T-helper 17 cell (primary cell): ENCODE measurements at places on chromosomes 2 and 18.

- no peak for DNase-seq
Observed at GRCh38 chr2:144258154-144258553, 261.8 kb downstream of the ZEB2 start.

GRCh38 chr2:48114256-48114655 lies 208.0 kb upstream of the FBXO11 start:
- DNase-seq: no peak

DNA sequence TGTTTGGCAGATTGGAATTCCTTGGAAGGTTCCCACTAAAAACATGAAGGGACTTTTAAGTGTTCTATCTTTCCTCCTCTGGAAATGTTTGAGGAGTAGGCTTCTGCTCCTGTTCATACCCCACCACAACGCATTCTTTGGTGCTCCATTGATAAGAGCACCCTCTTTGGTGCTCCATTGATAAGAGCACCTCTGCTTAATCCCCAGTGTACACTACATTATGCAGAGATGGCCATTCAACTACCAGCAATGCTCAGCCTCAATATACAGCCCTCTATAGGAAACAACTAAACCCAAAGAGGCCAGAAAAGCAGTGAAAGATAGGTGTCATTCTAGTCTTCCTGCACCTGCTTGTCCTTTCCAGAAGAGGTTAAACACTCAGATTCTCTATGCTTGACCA lies 1.8 kb upstream of the CHAC2 start:
- no peak for DNase-seq

- no peak for DNase-seq
Observed at GRCh38 chr18:28846958-28847357, 670.0 kb upstream of the CDH2 start.

DNA sequence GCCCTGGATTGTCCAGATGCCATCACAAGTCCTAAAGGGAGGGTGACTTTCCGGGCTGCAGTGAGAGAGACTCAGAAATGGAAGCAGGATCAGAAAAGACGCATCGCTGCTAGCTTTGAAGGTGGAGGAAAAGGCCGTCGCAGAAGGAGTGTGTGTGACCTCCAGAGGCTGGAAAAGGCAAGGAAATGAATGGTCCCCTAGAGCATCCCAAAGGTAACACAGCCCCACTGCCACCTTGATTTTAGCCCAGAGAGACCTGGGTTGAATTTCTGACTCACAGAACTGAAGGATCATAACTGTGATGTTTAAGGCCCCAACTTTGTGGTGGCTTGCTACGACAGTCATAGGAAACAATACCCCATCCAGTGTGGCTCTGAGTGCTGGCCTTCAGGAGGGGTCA lies 8.6 kb upstream of the NCK2 start:
- DNase-seq: no peak

GRCh38 chr2:231947694-231948093 lies 13.8 kb upstream of the DIS3L2 start:
- no peak for DNase-seq

- DNase-seq: no peak
Observed at GRCh38 chr2:58448065-58448507, 207.0 kb upstream of the FANCL start.

DNA sequence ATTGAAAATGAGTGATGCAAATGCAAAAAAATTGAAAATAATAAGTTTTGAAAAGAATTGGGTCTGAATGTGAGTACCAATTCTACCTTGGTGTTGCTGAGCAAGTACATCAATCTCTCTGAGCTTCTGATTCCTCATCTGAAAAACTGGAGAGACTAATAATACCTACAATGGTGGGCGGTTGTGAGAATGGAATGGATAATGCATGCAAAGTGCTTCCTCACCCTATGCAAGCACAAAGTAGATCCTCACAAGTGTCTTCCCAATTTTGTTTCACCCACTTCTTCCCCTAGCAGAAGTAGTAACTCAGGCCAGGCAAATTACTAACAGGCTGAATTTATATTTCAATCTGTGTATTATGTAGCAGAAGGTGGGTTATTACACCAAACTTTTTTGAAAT lies 191.7 kb upstream of the PIK3C3 start:
- DNase-seq: no peak

GRCh38 chr2:159144776-159145614 lies 141.5 kb downstream of the WDSUB1 start:
- DNase-seq: no peak

GRCh38 chr18:32759611-32760167 lies 13.1 kb downstream of the KLHL14 start:
- no peak for DNase-seq

DNA sequence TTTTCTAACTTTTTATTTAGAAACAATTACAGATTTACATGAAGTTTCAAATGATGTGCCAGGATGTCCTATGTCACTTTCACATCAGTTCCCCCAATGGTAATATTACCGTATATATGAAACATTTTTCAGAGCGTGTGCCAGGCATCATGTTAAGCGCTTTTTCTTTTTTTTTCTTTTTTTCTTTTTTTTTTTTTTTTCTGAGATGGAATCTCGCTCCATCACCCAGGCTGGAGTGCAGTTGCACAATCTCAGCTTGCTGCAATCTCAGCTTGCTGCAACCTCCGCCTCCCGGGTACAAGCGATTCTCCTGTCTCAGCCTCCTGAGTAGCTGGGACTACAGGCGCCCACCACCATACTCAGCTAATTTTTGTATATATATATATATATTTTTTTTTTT lies 5.6 kb upstream of the PPP4R1 start:
- DNase-seq: no peak
